Gastrocnemius medialis (tissue), 4 donors: ENCODE measurements at places on chromosomes 11 and 22. TPM values are rescaled to one million over a fixed set of nuclear protein-coding genes. Genes with fewer than 3 reads are reported as not detected.
A peak's percentile ranks its signal among the peaks of the same experiment; 100 is the strongest.

DNA sequence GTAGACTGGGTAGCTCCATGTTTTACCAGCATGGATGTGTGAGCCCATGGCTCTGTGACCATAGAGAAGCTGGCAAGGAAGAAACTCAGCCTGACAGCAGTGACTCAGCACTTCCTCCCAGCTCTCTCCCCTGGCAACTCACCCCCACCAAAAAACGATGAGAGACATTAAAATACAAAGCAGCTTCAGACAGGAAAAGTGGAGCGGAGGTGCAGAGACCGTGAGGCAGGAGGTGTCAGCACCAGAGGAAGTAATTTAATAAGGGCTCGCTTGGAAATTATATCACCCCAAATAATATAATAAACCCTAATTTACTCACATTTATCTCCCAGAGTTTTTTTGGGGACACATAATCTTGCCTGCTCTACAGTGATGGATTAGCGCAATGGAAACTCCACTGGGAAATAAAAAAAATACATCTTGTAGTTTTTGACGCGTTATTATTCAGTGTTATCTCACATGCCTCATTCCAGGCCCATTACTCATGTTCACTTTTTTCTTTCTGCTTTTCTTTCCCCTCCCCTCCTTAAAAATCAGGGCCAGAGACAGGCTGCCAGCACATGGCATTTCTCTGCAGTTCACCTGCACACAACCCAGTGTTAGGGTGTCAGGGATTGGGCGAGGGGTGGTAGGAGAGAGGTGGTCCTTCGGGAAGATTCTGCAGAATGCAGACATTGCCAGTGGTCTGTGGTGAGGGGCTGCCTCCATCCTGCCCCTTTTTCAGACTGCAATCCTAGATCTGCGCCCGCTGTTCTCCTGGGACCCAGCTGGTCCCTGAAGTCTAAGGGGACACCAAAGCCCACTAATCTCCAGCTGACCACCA is 170.8 kb downstream of the BUD13 start:
- no peak overlapping the region for H3K4me3 ChIP-seq
- no peak overlapping the region for H3K27ac ChIP-seq
- H3K36me3 ChIP-seq: no peaks in the 10 kb centered on the region
- no peak for DNase-seq

DNA sequence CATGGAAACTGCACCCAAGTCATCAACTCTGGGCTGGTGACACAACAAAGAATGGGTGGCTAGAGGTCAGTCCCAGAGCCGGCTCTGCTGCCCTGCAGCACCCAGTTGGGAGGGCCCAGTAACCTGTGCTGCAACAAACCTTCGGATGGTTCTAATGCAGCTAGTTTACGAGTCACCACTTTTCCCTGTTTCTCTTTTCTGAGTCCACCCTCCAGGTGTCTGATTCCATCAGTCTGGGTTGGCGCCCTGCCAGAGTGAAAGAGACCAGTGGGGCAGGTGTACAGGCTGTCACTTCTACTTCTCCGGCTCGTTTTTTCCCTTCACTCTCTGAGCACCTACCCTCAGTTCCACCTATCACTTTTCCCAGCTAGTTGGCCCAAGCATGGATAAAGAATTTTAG is 572.9 kb downstream of the NTM start:
- H3K4me1 ChIP-seq: no peaks in the 10 kb centered on the region
- H3K4me3 ChIP-seq: no peak overlapping the region
- H3K27ac ChIP-seq: no peak overlapping the region
- DNase-seq: no peak

Gene MUC2
- total RNA-seq: not detected

DNA sequence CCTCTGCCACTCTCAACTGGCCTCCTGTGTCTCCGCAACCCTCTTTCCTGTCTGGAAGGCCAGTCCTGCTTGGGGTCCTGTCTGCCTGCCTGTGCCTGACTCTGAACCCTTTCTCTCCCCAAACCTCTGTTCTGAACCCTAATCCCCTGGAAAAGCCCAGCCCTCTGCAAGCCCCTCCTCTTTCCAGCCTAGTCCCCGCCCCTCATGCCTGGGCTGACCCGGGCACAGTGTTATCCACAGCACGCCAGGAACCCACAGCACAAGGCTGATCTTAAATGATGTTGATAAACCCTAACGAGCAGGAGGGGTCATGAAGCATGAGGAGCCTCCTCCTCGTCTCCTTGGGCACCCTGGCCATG is at the start of gene IFITM10:
Gene IFITM10, minus strand, starts transcription at position 115 of the 359 bp plus-strand sequence. CDS start 153 bp downstream, outside the sequence.
- H3K36me3 ChIP-seq: no peaks in the 10 kb centered on the region
- H3K4me3 ChIP-seq: peak within 1 kb of the TSS; percentile 62
- peaks cover 63% of the 10 kb centered on the region for H3K4me1 ChIP-seq

DNA sequence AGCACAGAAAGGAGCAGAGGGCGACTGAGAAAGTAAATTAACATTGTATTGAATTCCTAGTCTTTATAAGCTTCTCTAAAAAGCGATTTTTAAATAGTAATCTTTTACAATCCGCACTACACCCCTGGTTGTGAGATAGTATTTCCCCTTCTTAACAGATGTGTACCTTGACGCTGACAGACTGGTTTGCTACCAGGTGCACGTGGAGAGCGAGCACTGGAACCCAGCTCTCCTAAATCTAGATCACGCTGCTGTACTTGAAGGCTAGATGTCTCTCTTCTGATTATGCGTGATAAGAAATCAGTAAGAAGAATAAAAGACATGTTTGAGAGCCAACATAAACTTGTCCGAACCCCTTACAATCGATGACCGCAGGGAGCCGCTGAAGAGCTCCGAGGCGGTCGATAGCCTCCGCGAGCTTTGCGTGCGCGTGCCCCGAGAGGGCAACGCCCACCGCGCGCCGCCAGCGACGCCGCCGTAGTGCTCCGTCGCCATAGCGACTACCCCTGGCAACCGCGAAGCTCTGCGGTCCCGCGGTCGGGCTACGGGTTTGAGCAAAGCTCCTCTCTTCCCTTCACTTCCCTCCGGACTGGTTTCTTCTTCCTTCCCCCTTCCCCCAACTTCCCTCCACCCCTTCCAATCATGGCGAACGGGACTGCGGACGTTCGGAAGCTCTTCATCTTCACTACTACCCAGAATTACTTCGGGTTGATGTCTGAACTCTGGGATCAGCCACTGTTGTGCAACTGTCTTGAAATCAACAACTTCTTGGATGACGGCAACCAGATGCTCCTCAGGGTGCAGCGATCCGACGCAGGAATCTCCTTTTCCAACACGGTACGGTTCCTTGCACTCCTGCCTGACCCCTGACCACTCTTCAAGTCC is at the start of gene DYNC2H1:
Gene DYNC2H1, plus strand, starts transcription at position 494 of the 885 bp plus-strand sequence. Its CDS starts 149 bp downstream, at position 643.
- peak within 1 kb of the TSS; percentile 34 for H3K27ac ChIP-seq
- H3K4me1 ChIP-seq: peaks cover 10% of the 10 kb centered on the region
- peak; percentile 70 for DNase-seq
- H3K4me3 ChIP-seq: peak within 1 kb of the TSS; percentile 65

DNA sequence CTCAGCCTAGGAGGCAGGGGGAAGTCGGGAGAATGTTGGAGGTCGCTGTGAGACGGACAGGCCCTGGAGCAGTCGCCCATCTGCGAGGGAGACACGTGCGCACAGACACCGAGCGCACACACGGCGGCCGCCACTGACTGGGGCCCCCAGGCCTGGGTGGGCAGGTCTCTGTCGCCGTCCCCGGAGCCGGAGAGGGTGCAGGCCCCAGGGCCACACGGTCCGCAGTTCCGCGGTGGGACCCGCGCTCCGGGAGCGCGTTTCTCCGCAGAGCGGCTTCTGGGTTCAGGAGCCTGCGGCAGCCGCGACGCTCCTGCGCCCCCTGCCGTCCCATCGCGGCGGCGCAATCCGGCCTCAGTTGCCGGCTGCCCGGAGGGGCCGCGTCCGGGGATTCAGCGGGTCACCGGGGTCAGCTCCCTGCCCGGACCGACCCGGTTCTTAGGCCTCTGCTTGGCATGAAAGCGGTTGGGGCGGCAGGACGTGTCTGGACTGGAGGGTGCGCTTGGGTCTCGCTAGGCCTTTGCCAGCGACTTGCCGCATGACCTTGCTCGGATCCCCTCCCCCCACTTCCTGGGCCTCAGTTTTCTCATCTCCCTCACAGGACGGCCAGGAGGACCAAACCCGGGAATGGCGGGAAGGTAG is 31.2 kb downstream of the PDE2A start:
- no peaks in the 10 kb centered on the region for H3K27me3 ChIP-seq
- H3K4me3 ChIP-seq: peak overlapping the region; percentile 64
- no peaks in the 10 kb centered on the region for H3K36me3 ChIP-seq
- H3K4me1 ChIP-seq: peaks cover 8% of the 10 kb centered on the region
- H3K27ac ChIP-seq: peak overlapping the region; percentile 56

Gene OR2AG1
- total RNA-seq: not detected

- DNase-seq: no peak
- H3K27ac ChIP-seq: peak overlapping the region; percentile 98
- H3K4me3 ChIP-seq: no peak overlapping the region
- H3K4me1 ChIP-seq: peaks cover 76% of the 10 kb centered on the region
- no peaks in the 10 kb centered on the region for H3K27me3 ChIP-seq
Measured at GRCh38 chr11:17695454-17696441, 23.6 kb upstream of the MYOD1 start.

Gene NPAS4
- total RNA-seq: not detected

DNA sequence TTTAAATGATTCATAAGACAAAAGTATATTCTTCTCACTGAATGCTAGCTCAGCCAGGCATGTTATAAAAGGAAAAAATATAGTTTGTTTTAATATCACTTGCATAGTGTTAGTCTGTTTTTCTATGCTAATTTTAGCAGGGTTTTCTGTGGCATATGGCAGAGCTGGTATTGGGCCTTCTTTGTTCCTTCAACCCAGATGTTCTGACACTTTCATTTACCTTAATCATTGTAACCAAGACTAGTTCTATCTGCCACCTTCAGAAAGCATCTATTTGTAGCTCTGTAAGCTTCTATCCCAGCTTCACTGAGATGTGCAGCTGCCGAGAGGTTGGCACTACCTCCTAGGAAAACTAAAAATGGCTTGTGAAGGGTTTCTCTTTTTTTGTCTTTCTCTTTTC is 338.7 kb downstream of the GUCY1A2 start:
- no peaks in the 10 kb centered on the region for H3K36me3 ChIP-seq
- no peak for DNase-seq
- H3K27me3 ChIP-seq: no peaks in the 10 kb centered on the region
- no peaks in the 10 kb centered on the region for H3K4me1 ChIP-seq
- no peak overlapping the region for H3K4me3 ChIP-seq

DNA sequence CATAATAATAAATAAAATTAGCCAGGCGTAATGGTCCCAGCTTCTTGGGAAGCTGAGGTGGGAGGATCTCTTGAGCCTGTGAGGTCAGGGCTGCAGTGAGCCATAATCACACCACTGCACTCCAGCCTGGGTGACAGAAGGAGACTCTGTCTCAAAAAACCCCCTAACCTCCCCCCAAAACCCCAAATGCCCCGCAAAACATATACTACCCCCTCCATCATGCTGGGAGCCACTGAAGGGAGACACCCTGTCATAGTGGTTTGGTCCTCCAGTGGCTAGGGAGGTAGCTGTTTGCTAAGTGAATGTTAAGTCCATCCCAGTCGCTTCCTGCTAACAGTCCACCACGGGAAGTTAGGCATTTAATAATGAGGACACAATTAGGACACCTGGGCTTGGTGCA is 125.0 kb downstream of the ABTB2 start:
- no peak overlapping the region for H3K4me3 ChIP-seq
- H3K36me3 ChIP-seq: no peaks in the 10 kb centered on the region
- no peaks in the 10 kb centered on the region for H3K4me1 ChIP-seq
- H3K27me3 ChIP-seq: no peaks in the 10 kb centered on the region
- no peak for DNase-seq
- no peak overlapping the region for H3K27ac ChIP-seq

GRCh38 chr11:134289789-134290188 is 13.6 kb downstream of the GLB1L3 start:
- DNase-seq: no peak
- H3K27ac ChIP-seq: no peak overlapping the region
- H3K4me1 ChIP-seq: no peaks in the 10 kb centered on the region
- no peak overlapping the region for H3K4me3 ChIP-seq
- no peaks in the 10 kb centered on the region for H3K36me3 ChIP-seq
- no peaks in the 10 kb centered on the region for H3K27me3 ChIP-seq

Gene NAALAD2
- not detected for total RNA-seq

- H3K4me3 ChIP-seq: no peak overlapping the region
- no peaks in the 10 kb centered on the region for H3K36me3 ChIP-seq
- H3K4me1 ChIP-seq: no peaks in the 10 kb centered on the region
- H3K27ac ChIP-seq: no peak overlapping the region
- H3K27me3 ChIP-seq: peaks cover 24% of the 10 kb centered on the region
- no peak for DNase-seq
Measured at GRCh38 chr11:105611572-105612441, 1.9 kb downstream of the GRIA4 start.

- H3K27me3 ChIP-seq: no peaks in the 10 kb centered on the region
- no peaks in the 10 kb centered on the region for H3K36me3 ChIP-seq
- no peak overlapping the region for H3K4me3 ChIP-seq
- H3K27ac ChIP-seq: no peak overlapping the region
- DNase-seq: no peak
Measured at GRCh38 chr11:65032216-65032615, 5.0 kb downstream of the SNX15 start.

GRCh38 chr11:59142530-59143507 is at the start of gene FAM111A:
Gene FAM111A, plus strand, starts transcription at chr11:59142856. Its CDS starts 6,017 bp downstream, at chr11:59148873.
- peak within 1 kb of the TSS; percentile 68 for H3K4me3 ChIP-seq
- peaks cover 7% of the 10 kb centered on the region for H3K4me1 ChIP-seq
- H3K27ac ChIP-seq: peak within 1 kb of the TSS; percentile 82
- no peaks in the 10 kb centered on the region for H3K36me3 ChIP-seq

- H3K4me3 ChIP-seq: no peak overlapping the region
- H3K36me3 ChIP-seq: no peaks in the 10 kb centered on the region
- no peaks in the 10 kb centered on the region for H3K4me1 ChIP-seq
- no peaks in the 10 kb centered on the region for H3K27me3 ChIP-seq
Measured at GRCh38 chr11:37755521-37755920, 1157.5 kb upstream of the RAG2 start.

Gene CDC42EP2
- 11.6 TPM for total RNA-seq

DNA sequence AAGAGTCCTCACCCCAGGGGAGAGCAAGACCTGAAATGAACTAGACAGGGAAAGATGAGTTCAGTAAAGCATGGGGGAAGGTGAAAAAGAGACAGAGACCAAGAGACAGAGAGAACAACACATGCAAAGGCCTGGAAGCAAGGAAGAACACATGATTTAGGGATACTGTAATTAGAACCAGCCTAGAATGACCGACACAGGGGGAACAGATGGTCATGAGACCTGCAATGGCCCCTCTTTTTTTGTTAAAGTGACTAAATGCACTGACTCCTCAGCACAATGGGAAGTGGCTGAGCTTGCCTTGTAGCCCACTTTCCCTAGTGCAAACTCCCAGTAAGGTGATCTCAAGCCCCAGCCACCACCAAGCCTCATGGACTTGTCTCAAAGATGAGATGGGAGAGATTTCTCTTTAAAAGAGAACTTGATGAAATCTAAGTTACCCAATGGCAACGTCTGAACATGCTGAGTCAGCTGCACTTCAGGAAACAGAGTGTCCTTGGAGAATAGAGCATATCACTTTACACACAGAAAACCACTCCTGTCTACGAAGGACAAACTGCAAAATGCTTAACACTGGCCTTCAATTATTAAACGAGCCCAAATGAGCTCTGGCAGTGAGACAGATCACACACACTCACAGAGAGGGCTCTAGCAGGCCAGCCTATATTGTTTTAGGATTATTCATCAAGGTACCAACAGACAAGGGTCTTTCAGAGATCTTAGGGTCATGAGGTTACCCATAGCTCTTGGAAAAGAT is 91.0 kb downstream of the SERGEF start:
- H3K27me3 ChIP-seq: no peaks in the 10 kb centered on the region
- H3K36me3 ChIP-seq: no peaks in the 10 kb centered on the region
- DNase-seq: peak; percentile 72
- no peak overlapping the region for H3K4me3 ChIP-seq

Gene RAPSN
- 68.6 TPM for total RNA-seq
